ENCODE measurements at places on chromosomes 5 and 9.
A peak's percentile ranks its signal among the peaks of the same experiment; 100 is the strongest.

DNA sequence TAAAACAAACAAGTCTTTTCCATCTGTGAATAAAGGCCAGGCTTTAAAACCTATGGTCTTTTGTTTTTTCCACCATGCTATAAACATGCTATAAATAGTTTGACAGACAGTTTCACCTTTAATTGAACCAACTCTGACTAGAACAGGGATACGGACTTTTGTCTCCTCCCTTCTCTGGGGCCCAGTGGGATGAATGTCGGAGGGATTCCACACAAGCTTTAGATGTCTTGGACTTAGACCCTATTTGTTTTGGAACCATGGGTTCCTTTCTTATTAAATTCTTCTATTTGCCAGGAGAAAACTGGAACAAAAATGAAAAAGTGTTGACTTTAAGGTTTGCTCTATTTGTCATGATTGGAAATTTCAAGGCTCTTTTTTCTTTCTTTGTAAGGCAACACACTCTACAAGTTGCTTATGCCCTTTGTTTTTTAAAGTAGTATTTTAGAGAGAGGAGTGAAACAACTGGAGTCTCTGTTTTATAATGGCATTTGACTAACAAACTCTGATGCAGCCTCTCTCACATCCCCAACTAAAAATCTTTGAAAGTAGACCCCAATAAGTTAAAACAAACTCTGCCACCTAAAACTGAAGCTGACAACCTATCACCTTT, 145.3 kb downstream of the MLLT3 start:
- DNase-seq = no peak

DNA sequence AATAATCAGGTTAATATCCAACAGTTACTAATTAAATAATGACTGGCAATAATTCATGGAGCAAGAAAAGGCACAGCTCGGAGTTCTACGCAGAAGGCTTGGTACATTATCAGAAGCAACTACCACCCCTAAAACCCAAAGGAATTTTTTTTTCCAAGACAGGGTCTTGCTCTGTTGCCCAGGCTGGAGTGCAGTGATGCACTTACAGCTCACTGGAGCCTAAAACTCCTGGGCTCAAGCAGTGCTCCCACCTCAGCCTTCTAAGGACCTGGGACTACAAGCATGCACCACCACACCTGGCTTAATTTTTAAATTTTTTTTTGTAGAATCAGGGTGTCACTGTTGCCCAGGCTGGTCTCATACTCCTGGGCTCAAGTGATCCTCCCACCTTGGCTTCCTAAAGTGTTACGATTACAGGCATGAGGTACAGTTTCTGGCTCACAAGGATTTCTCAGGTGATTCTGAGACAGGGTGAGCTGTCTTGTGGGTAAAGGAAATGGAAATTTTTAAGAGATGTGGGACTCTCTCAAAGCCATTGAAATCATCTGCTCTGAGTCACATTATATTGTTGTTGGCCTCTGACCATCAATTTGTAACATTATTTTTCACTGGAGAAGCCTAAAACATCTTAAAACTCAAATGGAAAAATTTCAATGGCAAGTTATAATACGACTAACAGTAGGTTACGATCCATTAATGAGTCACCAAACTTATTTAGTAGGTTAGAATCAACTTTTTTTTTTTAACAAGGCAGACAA, 19.7 kb upstream of the HSDL2 start:
- DNase-seq = no peak

DNA sequence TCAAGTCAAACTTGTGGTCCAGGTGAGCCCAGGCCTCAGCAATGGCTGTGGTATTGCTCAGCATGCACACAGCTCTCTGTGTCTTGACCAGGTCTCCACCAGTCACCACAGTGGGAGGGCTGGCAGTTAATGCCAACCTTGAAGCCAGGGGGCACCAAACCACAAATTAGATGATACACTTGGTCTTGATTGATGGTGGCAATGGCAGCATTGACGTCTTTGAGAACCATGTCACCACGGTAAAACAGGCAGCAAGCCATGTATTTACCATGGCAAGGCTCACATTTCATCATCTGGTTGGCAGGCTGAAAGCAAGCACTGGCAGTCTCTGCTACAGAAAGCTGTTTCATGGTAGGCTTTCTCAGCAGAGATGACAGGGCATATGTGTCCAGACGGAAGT, 40.0 kb downstream of the NIM1K start:
- DNase-seq = no peak

GRCh38 chr5:133531594-133531993, 80.7 kb downstream of the FSTL4 start:
- DNase-seq = no peak

DNA sequence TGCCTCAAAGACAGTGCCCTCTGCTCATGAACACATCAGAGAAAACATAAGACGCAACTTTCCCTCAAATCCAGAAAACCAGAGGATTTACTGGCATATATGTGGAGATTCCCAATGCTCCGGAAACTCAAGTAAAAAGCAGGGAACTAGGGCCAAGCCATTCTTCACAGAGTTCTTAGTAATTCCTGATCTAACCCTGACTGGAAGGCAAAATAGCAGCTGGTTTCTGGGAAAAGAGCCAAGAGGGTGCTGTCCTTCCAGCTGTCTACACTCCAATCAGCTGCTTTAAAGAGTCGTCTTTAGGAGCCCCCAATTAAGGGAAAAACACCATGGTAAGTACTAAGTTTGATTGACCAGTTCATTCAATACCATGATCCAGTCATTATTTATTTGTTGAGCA, 49.6 kb downstream of the GNA14 start:
- no peak for DNase-seq

GRCh38 chr9:119137479-119137878, 231.8 kb downstream of the BRINP1 start:
- no peak for DNase-seq

GRCh38 chr5:83927140-83927733, 206.6 kb upstream of the HAPLN1 start:
- DNase-seq = peak; percentile 28

GRCh38 chr5:164054461-164054860, 549.0 kb downstream of the MAT2B start:
- DNase-seq = no peak
